Adrenal gland (tissue), 19 donors: ENCODE measurements at places on chromosomes 16 and 17. TPM values are rescaled to one million over a fixed set of nuclear protein-coding genes. Genes with fewer than 3 reads are reported as not detected.

NHLRC4 gene
- 3.3 TPM for polyA plus RNA-seq

RAD51D gene
- 5.3 TPM for polyA plus RNA-seq

KRT31 gene
- not detected for polyA plus RNA-seq

GNPTG gene
- 659 TPM for polyA plus RNA-seq

SAMD14 gene
- 3.0 TPM for polyA plus RNA-seq

MNT gene
- polyA plus RNA-seq: 4.9 TPM

TMEM94 gene
- 134 TPM for polyA plus RNA-seq
